ENCODE measurements at places on chromosomes 12 and 14.

GRCh38 chr12:100485983-100486382 is 12.3 kb downstream of the NR1H4 start:
- DNase-seq: no peak

GRCh38 chr14:83638748-83639504 is 1891.0 kb upstream of the FLRT2 start:
- DNase-seq: no peak

DNA sequence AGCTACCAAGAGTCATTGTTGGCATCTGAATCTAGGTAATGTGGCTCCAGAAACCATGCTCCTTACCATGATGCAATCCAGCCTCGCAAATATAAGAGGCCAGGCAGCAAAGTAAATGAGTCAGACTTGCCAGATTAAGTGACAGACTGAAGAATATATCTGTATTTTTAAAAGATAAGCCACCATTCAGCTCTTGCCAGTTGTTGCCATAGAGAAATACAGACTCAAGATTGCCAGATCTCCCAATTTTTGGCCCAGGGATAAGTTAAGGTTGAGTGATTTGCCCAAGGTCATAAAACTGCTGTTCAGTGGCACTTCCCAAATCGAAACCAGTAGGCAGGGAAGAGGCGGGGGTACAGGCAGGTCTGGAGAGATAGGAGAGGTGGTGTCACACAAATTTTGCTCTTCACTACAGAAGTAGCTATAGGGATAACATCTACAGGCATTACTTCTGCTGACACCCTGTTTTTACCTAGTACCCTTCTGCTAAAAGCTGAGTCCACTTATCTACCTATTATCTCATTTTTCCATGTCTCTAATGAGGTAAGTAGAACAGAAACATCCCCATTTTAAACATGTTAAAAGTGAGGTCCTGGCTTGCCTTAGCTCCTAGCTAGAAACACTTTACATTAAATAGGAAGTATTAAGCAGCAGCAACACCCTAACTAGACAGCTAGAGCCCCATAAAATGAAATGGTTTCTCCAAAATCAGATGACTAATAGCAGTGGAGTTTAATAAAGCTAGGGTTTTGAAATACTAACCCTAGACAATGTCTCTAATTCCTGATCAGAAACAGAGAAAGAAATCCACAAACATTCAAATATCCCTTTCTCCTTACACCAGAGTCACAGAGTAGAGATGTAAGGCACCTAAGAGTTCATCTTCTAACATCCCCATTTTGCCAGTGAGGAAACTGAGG is 19.5 kb downstream of the DCAF5 start:
- DNase-seq: no peak

DNA sequence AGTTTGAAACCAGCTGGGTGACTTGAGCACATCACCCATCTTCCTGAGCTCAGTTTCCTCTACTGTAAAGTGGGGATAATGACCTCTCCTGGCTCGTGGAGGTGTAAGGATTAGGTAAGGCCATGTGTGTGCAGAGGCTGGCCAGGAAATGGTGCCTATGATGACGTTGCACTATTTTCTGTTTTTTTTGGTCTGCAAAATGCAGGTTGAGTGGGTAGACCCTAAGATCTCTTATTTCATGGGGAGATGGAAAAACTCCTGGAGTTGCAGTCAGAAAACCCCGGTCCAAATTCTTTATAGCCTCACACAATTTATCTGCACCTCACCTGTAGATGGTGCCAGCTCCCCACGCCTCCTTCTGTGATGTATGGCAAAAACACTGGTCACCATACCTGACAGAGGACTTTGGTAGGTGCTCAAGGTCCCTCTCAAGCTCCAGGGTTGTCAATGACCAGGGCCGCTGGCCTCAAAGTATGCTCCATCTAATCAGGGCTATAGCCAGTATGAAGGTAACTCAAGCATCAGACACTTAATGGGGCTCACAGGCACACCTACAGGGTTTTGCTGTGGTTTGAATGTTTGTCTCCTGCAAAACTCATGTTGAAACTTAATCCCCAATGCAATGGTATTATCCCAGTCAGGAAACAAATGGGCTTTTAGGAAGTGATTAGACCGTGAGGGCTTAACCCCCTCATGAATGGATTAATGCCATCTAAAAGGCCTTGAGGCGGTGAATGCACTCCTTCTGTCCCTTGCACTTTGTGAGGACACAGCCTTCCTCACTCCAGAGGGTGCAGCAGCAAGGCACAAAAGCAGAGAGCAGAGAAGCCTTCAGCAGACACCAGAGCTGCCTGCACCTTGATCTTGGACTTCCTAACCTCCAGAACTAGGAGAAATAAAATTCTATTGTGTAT is 17.6 kb downstream of the C14orf132 start:
- no peak for DNase-seq

GRCh38 chr12:7016958-7017571 is 1.2 kb downstream of the LPCAT3 start:
- no peak for DNase-seq

DNA sequence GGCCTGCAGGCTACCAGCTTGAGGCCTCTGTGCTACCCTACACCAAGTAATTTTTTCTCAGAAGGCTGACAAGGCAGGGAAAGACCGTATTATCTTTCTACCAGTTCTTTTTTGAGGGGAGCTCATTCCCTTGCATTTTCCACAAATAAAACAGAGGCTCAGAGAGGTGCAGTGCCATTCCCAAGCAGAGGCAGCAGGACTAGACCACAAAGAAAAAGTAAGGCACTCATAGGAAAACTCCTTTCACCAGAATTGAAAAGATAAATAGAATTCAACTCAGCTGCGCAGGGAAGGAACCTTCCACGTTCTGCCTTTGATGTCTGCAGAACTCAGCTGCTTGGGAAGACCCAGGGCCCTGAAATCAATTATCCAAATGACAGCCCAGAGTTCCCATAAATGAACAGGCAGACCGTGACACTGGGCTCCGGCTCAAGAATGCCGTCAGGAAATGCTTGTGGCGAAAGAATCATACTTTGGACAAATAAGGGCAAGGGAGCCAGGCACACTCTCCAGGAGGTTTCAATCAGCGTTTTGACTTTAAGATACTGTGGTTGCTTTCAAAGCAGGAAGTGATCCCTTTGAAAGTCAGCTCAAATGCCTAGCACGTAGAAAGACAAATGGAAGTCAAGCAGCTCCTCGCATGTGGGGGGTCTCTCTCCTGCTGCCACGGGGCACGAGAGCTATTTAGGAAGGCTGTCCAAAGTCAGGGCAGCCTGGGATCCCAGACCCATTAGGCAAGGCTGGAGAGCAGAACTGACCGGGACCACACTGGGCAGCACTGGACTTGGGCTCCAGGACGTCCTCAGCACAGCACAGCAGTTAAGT is 14.0 kb downstream of the KCTD10 start:
- DNase-seq: no peak

- no peak for DNase-seq
These were observed 121.9 kb downstream of the GARIN6 start for GRCh38 chr12:99769396-99769980.

- DNase-seq: no peak
These were observed 278.1 kb upstream of the SOX5 start for GRCh38 chr12:24227551-24227950.

GRCh38 chr12:50103767-50104321 is at the start of gene GPD1:
Gene GPD1 (plus strand): TSS chr12:50104008. CDS start chr12:50104051, 43 bp downstream.
- no peak for DNase-seq

GRCh38 chr12:122944605-122945592 is 21.4 kb downstream of the ABCB9 start:
- no peak for DNase-seq

DNA sequence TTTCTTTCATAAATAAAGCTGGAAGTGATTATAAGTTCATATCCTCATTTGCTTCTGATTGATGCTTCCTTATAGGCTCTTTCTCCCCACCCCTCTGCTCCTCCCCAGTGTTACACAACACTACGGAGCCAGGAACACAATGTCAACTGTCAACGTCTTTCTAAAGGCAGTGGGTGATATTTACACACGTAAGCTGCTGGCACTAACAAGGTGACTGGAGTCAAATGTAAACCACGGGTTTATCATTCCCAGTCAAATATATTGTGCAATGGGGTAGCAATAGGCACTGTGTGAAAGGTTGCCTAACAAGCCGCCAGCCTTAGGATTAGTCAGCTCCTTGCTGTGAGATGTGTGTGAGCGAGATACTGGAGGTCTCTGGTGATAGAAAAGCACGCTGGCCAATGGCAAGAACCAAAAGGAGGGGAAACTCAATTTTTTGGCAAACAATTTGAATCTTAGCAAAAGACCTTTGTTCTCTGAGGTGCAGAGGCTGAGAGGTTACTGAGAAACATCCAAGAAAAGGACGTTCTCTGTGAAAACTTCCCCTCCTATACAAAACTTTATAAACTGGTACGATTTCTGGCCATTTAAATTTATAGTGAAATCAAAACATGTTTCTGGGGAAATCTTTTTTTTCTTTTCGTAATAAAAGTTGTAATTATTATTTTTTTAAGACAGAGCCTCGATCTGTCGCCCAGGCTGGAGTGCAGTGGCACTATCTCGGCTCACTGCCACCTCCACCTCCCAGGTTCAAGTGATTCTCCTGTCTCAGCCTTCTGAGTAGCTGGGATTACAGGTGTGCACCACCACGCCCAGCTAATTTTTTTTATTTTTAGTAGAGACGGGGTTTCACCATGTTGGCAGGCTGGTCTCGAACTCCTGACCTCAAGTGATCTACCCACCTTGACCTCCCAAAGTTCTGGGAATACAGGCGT is 22.3 kb upstream of the HECTD1 start:
- DNase-seq: no peak

DNA sequence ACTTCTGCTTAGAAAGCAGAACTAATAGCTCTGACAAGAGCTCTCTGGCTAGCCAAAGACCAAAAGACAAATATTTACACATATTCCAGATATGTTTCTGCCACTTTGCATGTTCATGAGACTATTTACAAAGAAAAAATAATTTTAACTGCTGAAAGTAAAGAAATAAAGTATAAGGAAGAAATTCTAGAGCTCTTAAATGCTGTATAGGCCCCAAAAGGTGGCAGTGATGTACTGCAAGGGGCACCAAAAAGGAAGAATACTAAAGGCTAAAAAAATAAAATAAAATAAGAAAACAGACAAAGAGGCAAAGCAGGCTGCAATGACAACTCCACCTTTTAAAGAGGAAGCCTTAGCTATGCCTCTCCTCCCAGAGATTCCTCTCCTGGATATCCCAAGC is 23.0 kb downstream of the KLRK1 start:
- no peak for DNase-seq

DNA sequence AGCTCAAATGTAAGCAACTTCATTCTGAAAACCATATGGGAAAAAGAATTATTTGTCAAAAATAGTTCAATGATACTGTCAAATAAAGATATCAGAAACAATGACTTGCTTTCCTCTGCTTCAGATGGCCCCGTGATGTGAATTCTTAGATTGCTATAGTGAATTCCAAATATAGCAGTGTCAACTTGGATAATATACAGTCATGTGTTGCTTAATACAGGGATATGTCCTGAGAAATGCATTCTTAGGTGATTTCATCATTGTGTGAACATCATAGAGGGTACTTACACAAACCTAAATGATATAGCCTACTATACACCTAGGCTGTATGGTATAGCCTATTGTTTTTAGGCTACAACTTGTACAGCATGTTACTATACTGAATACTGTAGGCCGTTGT is 108.7 kb upstream of the MIS18BP1 start:
- no peak for DNase-seq

- no peak for DNase-seq
These were observed 245.3 kb downstream of the ZFP36L1 start for GRCh38 chr14:68547305-68548193.

GRCh38 chr12:58169826-58170225 is 228.5 kb downstream of the ATP23 start:
- no peak for DNase-seq

GRCh38 chr14:29446971-29447370 is 480.7 kb downstream of the PRKD1 start:
- no peak for DNase-seq

DNA sequence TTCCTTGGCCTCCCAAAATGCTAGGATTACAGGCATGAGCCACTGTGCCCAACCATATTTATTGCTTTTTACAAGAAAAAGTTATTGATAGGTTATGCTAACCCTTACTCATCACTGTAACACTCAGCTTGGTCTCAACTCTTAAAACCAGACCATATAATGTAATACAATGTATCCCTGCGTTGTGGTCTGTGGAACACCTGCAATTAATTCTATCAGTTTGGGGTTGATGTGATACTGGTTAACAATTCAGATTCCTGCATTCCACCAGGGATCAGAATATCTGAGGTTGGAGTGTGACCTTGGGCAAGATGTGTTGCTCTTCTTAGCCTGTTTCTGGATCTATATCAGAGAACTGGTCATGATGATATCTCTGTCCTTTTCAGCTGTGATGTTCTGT is 419.0 kb downstream of the RAD51B start:
- DNase-seq: no peak

- DNase-seq: no peak
These were observed 24.4 kb downstream of the PIGH start for GRCh38 chr14:67575684-67576083.

DNA sequence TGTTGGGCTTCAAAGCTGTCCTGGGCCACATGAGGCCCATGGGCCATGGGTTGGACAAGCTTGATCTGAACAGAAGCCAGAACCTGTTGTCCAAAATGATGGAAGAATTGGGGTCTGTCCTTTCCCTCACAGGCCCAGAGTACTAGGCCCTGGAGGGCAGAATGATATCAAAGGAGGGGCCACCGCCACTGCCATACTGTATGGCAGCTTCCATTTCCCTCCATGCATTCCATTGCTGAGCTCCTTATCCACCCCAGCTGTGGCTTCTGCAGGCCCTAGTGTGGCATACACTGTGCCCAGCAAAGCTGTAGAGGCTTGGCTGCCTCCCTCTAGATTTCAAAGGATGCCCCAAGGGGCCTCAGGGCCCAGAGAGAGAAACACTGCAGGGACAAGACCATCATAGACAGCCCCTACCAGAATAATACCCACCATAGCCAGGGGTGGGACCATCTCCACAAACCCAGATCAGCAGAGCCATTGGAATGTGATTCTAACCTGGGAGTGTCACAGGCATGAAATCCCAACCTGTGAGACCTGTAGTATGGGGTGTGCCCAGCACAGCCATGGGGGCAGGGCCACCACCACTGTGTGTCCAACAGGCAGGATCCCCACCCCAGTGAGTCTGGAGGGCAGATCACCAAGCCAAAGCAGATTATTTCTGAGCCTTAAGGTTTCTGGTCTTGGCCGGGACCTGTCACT is 61.4 kb upstream of the BEGAIN start:
- no peak for DNase-seq

DNA sequence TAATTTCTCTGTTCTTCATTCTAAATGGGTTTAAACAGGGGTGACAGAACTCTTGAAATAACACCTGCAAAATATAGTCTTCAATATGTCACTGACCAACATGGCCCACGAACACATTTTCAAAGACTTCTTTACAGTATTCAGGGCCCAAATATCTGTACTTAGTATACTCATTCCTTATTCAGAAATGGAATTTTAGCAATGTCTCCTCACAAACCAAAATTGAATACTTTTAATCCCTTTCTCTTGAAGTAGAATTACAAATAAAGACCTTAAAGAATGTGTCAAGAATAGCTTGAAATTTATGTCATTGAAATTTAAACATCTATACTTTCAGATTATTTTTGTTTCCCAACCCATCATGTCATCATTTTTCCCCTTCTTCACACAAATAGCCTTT is 263.1 kb downstream of the LRIG3 start:
- no peak for DNase-seq
